Amygdala (tissue), 56 donors: ENCODE measurements at places on chromosomes 7 and 10.

DNA sequence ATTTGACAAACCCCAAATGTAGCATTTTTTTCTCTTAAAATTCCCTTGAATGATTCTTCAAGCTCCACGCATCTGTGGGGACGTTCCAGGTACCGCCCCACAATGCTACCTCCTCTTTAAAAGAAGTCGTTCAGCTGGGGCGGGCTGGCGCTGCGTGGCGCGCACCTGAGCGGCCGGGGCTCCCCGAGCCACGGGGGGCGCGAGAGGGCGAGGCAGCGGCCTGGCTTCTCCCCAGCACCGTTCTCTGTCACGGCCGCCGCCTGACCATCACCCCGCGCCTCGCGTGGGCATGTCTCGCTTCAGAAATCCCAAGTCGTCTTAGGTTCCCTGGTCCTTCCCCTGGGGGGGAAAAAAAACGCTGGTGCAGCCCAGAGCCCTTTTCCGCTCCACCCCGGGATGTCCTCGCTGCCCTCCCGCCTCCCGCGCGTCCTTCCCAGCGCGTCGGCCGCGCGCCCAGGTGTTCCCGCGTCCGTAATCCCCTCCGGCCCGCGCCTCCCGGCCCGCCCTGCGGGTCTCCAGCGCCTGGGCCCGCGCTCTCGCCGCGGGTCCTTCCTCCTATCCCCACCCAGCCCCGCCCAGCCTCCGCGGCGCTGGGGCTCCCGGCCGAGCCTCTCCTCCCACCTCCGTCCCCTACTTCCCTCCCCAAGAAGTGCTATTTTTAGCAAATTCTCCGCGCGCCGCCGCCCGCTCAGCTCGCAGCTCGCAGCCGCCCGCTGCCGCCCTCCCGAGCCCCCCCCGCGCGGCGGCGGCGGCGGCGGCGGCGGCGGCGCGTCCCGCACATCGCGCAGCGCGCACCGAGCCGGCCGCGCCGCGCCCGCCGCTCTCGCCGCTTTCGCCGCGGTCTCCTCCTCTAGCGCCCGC is 58.7 kb upstream of the PRPS1L1 start:
- DNase-seq: no peak

DNA sequence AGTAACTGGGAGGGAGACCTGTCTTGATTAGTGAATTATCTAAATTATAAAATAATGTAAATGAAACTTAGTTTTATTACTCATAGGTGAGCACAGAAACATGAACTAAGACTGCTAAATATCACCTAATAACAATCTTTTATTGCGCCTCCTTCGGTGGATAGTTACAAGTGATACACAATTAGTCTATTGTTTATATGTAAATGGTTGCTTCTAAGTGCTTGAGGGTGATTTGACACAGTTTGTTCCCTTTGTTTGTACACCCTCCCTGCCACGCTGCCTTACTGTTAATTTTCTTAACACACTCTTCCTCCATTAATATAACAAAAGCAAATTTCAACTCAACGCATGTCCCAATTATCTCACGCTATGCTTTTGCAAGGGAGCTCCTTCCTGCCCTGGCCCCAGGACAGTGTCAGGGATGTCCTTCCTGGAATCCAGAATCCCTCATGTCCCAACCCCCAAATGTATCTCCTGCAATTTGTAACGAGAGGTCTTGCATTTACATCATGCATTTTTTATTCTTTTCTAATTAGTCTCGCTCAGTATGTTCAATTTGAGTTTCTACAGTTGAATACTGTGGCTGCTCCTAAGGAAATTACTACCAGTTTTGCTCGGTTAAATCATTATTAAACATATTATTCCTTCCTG is 4.2 kb downstream of the NPSR1 start:
- DNase-seq: no peak

DNA sequence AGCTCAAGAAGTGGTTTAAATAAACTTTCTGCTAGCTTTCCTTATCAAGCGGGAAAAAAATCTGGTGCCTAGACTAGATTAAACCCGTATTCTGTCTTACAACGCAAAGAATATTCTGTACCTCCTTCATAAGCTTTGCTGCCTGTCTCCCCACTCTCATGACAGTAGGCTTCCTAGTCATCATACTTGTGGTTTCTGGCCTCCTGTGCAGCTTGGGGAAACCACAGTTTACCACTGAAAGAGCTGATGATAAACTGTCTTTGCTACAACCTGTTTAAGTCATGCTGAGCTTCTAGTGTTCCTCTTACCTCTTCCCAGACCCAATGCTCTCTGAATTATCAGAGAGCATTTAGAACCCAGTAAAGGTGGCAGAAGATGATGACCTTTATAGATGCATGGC is 55.0 kb downstream of the PODXL start:
- no peak for DNase-seq

DNA sequence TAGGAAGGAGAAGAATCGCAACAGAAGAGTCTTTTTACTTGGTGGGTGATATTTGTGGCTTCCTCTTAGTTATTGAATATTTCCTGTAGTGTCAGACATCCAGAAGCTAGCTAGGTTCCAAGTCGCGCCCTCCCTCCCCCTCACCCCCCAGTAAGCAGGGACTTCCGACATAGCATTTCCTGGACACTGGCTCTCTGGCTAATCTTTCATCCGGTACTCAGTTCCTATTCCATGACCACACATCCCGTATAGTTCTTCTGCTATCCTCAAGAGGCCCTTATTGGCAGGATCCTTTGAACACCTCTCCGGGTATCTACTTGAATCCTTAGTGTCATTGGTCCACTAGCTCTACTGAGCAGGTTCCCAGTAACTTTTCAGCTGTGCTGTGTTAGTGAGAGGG is 167.8 kb downstream of the HDAC9 start:
- DNase-seq: no peak

DNA sequence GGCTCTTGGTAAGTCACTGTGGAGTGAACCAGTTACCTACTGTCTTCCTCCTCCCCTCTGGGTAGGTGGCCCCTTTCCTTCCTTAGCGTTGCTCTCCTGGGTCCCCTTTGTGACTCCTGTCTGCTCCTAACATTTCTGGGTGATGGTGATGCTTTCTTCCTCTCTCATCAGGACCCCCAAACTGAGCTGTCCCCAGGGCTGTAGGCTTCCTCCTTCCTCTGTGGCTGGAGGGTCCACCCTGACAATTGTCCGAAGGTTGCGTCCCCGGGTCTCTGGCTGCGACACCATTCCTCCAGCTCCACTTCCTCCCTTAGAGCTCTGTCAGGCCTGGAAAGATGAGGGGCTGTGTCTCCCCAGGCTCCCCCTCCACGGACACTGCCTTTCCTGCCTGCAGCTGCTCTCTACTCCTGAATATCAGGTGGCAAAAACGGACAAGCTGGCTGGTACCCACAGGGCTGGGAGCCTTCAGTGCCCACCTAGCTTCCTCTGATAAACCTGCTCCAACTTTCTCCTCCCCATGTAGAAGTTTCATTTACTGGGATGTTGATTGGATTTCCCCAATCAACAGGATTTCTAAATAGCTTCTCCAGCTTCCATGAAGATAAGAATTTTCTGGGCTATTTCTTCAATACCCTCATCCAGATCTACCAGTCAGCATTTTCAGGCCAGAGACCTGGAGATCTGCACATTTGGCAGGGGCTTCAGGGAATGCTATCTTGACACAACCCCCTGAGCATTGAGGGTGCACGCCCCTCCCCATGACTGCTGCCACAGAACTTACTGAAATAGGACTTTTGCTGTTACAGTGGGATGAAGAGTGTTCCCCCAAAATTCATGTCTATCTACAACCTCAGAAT is 506.5 kb downstream of the TCERG1L start:
- DNase-seq: no peak

- no peak for DNase-seq
Observed at GRCh38 chr7:15087771-15088170, 185.2 kb upstream of the DGKB start.

GRCh38 chr7:7686811-7687508 is 31.4 kb downstream of the RPA3 start:
- DNase-seq: no peak

DNA sequence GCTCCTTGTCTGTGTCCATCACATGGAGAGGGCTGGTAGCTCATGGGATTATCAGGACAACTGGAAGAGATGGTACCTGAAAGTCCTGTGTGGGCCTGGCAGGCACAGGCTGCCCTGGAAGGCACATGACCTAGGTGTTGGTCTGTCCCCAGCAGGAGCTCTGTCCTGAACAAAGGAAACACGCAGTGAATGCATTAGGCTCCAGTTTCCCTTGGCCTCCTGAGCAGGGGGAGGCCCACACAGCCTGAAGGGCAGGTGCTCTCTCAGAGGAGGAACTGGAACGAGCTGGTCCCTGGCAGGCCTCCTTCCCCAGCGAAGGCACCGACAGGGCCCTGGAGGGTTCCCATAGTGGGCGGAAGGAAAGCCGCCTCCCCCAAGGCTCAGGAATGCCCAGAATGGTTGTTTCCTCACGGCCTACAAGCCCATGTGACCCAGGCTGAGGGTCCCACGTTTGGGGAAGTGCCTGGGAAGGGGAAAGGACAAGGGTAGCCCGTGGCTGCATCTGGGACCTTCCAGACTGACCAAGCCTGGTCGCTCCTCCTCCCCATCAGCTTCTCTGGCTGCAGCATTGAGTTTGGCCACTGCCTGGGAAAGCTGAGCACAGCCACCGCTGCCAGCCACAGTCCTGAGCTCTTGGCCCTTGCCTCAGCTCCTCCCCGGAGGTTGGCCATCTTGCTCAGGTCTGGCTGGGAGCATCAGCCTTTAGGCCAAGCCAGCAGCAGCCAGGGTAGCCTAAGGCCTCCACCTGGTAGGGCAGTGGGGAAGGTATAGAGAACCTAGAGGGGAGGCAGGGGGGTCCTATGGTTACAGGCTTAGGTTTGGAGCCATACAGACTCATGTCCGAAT is 21.8 kb downstream of the CXCL12 start:
- DNase-seq: no peak

GRCh38 chr7:54969208-54969967 is 49.4 kb upstream of the EGFR start:
- no peak for DNase-seq

DNA sequence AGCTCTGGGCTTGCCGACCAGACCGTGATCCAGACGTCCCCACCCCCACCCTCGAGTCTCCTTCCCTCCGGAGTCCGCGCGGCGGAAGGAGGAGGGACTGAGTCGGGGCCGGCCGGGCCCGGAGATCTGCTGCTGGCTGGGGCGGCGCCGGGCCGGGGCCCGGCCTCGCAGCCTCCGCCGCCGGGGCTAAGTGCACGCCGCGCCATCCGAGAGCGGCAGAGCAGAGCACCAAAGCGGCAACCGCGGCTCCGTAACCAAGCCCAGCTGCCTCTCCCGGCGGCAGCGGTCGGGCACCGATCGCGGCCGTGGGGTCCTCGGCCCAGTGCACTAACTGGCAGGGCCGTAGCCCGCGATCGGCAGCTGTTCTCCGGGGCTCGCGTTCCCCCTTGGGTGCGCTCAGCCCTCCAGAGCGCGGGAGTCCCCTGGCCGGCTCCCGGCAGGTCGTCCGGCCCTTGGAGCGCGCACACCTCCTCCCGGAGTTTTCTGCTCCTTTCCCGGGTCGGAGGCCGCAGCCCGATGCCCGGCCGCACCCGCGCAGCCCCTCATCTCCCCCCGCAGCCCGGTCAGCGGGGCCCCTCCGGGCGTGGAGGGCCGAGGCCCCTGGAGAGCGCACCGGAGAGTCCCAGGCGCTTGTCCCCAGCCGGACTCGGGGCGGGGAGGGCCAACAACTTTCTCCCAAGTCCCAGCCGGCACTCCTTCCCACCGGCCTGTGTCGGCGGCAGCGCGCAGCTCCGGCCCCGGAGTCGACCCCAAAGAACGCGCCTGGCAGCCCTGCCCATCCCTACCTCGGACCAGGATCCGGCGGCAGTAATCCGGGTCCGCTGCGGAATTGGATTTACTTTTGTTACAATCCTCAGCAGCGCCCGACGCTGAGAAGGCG is 799 bp downstream of the VAX1 start:
- no peak for DNase-seq

DNA sequence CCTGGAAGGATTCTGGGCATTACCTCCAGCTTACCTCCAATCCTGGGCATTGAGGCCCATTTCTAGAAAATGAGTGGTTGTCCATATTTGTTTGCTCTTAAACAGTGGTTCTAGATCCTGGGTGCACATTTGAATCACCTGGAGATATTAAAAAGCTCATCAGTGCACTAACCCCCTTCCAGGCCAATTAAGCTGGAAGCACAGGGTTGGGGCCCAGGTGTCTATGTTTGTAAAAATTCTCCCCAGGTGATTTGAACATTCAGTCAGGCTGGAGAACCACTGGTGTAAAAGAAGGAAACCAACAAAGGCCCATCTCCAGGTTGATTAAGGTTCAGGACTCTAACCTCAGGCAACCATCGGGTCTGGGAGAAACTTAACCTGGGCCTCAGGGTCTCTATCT is 102.6 kb upstream of the NANOS1 start:
- DNase-seq: no peak

DNA sequence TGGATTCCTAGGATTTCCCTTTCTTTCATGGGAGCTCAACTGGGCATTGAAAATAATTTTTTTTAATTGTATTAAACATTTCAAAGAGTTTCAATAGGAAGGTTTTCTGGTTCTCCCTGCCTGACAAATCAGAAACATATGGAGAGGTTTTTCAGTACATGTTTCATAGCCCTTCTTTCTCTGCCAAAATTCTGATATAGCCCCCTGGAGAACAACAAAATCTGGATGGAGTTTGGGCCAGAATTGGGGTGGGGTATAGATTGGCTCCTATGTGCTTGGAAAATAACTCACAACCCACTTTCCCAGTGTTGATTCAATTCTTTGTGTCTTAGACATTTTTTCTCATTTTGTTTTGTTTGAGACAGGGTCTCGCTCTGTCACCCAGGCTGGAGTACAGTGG is 24.6 kb upstream of the EIF4H start:
- no peak for DNase-seq

DNA sequence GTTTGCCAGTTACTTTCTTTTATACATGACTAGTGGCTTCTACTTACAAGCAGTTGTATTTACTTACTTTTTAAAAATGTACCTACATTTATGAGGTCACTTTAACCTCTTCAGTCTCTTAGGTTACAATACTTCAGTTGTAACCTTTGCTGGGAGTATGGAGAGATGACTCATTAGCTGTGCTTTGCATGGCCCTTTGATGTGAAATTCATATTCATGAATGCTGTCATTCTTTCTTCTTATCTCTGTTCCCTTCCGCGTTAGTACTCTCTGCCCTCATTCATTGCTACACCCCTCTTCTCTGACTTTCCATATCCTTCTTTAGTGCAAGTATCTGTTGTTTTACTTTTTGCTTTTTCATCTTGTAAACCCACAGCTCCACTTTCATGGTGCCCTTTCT is 164.3 kb downstream of the BMPER start:
- no peak for DNase-seq

DNA sequence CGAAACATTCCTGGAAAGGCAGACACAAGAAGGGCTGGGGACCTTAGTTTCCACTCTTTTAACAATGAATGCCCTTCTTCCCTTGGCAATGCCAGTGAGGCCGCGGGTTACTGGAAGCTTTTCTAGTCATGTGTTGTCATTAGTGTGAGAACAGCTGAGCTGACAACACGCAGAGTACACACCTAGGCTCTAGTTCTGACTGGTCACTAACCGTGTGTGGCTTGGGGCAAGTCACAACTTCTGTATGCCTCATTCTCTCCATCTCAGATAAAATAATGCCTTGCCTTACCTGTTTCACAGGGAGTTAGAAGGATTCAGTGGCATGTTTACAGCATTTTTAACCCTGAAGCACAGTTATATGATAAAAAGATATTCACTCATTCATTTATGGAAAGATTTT is 31.7 kb downstream of the FBH1 start:
- no peak for DNase-seq

GRCh38 chr7:72297636-72298035 is 114.5 kb downstream of the CALN1 start:
- DNase-seq: no peak

- no peak for DNase-seq
Observed at GRCh38 chr7:120582916-120583315, 275.0 kb downstream of the TSPAN12 start.

- no peak for DNase-seq
Observed at GRCh38 chr7:105776986-105777910, 99.2 kb downstream of the ATXN7L1 start.
